ENCODE measurements at places on chromosomes 4 and X.
A peak's percentile ranks its signal among the peaks of the same experiment; 100 is the strongest.

DNA sequence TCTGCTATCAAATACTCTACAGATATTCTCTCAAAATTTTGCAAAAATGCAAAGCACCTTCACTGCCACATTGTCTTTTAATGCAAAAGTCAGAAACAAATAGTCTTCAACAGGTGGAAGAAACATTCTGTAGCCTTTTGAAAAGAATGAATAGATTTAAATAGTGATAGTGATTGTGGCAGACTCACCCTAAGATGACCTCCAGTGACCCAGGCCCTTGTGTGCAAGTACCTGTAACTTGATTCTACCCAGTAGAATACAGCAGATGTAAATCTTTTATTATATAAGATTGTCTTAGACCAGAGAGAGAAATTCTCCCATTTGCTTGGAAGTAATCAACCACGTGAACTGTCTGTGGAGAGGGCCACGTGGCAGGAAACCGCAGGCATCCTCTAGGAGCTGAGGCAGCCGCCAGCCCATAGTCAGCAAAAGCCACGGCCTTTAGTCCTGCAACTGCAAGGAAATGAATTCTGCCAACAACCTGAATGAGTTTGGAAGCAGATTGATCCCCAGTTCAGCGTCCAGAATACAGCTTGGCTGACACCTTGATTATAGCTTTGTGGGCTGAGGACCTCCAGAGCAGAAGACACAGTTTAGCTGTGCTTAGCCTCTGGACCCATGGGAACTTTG lies 272.5 kb downstream of the ARHGAP10 start:
- peak; percentile 73 for DNase-seq

DNA sequence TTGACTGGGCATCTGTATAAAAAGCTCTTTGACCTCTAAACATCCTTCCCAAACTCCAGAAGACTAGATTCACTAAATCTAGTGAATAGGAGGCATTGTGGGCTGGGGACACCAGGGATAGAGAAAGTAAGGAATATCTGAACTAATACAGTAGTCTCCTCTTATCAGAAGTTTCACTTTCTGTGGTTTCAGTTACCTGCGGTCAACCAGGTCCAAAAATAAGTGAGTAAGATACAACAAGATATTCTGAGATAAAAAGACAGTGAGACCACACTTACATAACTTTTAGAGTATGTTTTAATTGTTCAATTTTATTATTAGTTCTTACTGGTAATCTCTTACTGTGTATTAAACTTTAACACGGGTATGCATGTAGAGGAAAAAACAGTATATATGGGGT lies 376.5 kb downstream of the HNRNPD start:
- no peak for DNase-seq

DNA sequence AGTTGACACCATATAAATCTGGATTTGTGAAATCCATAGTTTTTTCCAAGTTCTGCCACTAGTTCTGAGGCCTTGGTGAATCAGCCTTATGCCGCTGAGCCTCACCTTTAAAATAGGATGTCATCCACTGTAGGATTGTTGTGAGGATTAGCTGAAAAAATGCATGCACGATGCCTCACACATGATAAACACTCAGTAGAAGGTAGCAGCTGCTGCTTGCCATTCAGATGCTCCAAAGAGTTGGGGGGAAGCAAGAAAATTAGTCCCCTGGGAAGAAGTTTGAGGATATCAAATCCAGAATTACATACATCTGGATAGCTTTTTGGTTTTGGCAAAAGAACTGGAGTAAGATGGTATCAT lies 7.4 kb downstream of the MMAA start:
- no peak for DNase-seq

GRCh38 chrX:32894679-32895078 lies 316.7 kb downstream of the DMD start:
- no peak for DNase-seq

GRCh38 chr4:153649572-153649991 lies 34.5 kb upstream of the TLR2 start:
- DNase-seq, result no peak
